PC-9 (cell line): ENCODE measurements at places on chromosomes 1 and 21.

GRCh38 chr1:33815061-33815460 is 48.8 kb upstream of the HMGB4 start:
- DNase-seq = no peak

DNA sequence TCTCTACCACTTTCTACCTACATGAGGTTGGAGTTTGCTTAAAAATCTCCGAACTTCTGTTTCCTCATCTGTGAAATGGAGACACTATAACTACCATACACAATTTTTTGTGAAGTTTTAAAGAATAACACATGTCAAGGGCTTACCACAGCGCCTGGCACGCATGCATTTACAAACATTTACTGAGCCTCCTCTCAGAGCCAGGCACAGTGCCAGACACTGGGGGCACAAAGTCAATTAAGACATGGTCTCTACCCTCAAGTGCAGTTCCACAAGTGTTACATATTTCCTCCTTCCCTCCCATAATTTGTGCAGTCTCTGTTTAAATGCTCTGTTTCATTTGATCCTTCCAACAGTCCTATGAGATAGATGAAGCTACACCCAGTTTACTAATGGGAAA is 356.4 kb upstream of the ESRRG start:
- no peak for DNase-seq

DNA sequence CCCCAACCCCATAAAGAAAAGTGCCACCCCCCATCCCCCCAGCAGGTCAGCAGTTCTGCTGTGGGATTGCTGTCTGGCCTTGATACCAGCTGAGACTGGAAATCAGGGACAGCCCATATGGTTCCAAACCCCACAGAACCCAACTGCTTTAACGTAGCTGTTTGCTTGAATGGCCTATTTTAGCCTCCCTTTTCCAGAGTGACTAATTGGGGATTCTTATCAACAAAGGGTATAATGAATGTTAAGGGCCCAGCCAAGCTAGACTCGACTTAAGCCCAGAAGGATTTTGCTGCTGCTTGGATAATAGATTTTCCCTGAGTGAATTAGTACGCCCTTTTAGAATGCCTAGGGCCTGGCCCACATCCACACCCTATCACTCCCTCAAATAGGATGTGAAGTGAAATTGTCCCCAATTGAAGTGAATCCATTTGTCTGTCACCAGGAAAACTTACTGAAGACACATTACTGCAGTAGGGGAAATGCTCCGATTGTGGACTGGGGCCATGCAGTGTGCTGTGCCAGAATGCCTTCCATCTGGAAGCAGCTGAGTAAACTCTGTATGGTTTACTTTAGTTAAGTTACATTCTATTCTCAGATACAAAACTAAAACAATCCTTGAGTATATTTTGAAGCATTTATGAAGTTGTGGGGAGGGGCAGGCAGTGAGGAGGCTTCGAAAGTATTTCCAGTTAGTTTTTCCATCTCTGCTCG is 156.9 kb downstream of the DHRS3 start:
- DNase-seq = no peak

DNA sequence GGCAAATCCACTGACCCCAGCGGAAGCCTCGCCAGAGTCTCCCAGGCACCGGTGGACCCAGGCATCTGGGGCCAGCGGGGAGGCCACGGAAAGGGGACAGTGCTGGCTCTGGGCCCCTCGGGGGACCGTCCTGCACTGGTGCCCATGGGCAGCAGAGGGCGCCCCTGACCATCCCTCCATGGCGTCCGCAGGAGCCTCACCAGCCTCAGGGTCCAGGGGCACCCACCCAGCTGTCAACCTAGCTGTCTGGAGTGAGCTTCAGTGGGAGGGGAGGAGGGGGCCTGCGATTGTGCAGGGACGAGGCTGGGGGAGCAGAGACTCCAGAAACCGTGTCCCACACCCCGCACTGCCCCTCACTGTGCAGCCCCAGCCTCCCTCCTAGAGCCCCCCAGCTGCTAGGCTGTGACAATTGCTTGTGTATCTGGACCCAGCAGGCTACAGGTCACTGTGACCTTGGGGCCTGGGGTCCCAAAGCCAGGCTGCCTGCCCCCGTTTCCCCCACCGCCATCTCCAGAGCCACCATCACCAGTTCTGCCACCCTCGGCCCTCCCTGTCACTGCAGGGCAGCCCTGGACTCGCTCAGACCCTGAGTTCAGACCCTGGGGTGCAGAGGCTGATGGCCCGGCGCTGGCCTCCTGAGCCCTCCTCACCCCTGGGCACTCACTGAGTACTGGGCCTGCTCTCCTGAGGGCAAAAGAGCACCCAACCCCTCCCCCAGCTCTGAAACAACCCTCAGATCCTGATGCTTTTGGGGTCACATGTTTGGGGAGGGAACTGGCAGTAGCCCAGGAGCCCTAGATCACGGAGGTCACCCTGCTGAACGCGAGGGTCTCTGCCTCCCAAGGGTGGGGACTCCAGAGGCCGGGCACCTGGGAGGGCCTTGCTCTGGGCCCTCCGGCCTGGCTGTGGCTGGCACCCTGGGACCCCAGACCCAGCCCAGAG is 10.6 kb upstream of the COL6A1 start:
- DNase-seq = peak; percentile 50

GRCh38 chr1:146051452-146051851 is 29.9 kb upstream of the HJV start:
- no peak for DNase-seq

GRCh38 chr1:53913352-53914033 is 19.5 kb downstream of the DIO1 start:
- no peak for DNase-seq

- DNase-seq = peak; percentile 33
Observed at GRCh38 chr1:93616996-93617669, 64.5 kb downstream of the BCAR3 start.

DNA sequence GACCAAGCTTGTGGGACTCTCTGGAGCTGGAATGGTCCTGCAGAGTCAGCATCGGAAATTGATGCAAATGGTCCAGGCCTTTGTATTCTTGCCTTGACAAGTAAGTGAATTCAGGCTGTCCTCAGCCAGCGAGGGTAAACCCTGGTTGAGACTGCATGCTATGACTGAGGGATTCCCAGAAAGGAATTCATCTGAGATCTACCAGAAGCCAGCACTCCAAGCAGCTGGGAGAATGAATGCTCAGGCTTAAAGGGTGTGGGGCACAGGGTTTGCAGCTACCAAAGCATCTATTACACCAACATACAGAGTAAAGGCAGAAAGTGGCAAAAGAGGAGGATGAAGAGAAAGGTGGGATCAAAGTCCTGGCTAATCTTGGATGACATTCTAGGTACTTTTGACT is 257.0 kb upstream of the LYPLAL1 start:
- no peak for DNase-seq

DNA sequence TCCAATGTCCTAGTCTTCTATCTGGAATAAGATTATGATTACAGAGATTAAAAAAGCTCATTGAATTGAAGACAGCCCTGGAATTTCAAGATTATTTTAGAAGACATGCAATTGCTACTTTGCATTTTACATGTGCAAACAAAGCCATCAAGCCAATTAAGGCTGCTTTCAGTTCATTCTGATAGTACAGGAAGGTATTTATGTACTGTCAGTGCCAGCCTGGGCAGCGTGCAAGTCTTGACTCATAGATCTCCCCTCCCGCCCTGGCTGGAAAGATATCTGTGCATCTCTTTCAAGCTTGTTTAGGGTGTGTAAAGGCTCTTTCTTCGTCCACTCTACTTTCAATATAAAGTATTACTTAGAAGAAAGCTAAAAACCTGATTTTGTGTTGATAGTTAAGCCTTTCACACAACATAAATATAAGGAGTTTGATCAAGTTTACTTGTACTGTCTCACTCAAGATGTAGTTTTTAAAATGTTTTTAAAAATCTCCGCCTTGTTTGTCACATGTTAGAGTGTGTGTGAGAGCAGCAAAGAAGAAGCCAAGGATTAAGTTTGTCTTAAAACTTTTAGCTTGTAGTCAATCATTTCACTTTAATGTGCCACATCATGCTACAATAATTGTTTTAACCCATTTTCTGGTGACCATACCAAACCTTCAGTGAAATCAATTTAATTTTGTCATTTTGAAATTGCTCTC is 13.6 kb upstream of the LYPLAL1 start:
- DNase-seq = no peak

- DNase-seq = peak; percentile 61
Observed at GRCh38 chr21:34576041-34576511, 38.8 kb downstream of the RCAN1 start.

- DNase-seq = no peak
Observed at GRCh38 chr1:213737398-213738035, 250.3 kb upstream of the PROX1 start.

DNA sequence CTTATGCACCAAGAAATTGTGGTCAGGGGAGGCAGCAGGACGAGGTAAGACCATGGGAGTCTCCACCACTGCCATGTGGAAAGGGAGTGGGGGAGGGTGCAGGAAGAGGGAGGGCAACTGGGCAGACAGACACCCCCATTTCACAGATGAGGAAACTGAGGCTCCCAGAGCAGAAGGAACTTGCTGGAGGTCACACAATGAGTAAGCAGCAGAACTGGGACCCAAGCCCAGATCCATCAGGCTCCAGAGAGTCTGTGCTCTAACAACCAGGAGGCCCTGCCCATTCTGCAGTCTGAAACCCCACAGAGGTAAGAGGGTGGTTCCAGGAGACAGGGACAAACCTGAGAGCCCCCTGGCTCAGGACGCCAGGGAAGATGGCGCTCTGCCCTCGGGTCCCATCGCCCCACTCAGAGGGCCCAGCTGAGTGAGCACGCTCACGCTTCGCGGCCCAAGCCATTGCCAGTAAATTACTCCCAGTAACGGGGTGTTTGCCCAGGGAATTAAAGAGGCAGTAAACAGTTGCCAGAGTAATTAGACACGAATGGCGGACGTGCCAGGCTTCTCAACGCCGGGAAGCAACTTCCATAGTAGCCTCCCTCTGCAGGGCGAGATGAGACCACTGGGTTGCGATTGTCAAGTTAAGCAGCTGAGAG is 59.2 kb downstream of the MATN1 start:
- DNase-seq = no peak
